SJSA1 (cell line): ENCODE measurements at places on chromosomes 6 and 20.

GRCh38 chr20:58225452-58226200 is 2.8 kb downstream of the ANKRD60 start:
- DNase-seq, result no peak

GRCh38 chr20:46046588-46047310 is 17.7 kb downstream of the SLC12A5 start:
- DNase-seq, result no peak

DNA sequence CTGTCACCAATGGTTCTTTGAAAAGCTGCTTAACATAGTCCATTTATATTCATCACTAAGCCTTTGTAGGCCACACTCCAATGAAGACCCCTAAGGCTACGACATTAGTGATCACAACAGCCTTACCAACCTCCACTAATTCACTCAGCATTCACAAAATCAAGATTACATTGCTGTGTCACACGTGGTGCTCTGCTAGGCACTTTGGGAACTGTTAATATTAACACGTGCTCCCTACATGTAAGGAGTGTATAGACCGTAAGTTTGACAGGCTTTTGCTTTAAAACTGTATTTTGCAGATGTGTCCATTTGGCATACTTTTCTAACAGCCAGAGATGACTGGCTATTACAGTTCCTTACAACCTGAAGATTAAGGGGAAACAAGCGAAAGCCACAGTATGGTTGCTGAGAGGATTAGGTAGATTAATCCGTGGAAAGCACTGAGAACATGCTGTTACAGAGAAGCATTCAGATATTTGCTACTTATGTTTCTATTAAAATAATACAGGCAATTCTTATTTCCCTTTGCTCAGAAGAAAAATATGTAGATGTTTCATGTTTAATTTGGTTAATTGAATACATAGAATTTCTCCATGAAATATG is 69.7 kb downstream of the SAMD3 start:
- no peak for DNase-seq

DNA sequence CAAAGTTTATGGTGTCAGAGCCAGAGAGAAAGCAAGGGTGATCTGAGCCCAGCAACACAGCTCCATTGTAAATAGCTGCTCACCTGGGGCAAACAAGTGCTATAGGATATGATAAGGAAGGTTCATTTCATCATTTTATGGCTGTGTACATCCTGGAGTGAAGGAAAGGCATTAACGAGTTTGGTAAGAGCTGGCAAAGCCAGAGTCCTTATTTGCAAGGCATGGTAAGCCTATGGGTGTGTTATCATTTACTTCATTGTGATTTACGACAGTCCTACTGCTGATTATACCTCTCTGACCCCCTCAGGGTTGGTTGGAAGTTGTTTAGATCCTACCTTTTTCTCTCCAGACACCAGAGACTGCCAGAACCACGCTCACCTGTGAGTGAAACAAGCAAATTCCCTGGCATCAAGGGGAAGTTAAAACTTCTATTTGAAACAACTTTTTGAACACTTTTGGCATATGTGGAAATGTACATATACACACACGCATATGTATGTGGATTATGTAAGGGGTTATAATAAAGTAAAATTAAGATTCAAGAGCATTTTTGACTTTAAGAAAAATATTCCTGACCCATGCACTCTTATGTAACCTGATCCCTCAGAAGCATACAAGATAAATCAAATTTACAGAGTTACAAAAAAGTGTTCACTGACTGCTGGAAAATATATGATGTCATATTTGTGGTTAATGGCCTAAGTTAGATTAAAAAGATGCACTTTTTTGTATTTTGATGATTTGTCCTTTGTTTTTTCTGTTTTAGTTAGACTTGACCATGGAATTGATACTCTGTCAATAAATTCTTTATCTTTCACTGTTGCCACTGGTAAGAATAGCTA is 40.4 kb upstream of the EDN1 start:
- DNase-seq, result no peak

GRCh38 chr6:88641178-88641903 is 322.1 kb downstream of the RNGTT start:
- DNase-seq, result no peak

- no peak for DNase-seq
These were observed 365.3 kb upstream of the SULF2 start for GRCh38 chr20:48150568-48150967.

GRCh38 chr6:155207223-155207622 is 56.6 kb upstream of the CLDN20 start:
- DNase-seq, result no peak

DNA sequence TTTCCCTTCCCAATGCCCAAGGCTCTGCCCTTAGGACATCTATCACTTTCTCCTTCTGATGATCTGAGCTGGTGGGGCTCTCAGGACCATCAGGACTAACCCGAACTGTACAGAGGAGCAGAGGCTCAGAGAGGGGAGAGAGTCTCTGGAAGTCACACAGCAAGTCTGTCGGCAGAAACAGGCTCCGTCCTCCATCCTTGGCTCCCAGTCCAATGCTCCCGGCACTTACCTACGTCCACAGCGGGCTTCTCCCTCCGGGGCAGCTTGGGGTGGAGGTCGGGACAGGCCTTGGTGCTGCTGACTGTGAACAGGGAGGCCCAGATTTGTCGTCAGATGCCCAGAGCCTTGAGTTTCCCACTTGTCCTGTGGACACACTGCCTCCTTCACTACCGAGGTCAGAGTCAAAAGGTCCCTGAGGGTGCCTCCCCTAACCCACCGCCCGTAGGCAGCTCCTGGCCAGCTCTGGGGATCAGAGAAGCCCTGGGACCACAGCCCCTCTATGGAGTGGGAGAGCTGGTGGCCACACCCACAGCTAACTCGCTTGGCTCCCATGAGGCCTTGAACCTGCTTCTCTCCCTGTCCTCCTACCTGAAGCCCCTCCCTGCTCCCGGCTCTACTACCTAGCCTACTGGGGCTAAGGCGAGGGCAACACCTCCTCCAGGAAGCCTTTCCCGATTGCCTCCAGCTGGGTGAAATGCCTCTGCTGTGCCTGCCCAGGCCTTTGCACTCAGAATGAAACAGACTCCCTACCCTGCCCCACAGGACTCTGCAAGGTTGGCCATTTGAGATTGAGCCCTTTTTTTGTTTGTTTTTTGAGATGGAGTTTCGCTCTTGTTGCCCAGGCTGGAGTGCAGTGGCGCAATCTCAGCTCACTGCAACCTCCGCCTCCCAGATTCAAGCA is 22.6 kb downstream of the VSTM2L start:
- no peak for DNase-seq

- DNase-seq, result no peak
These were observed 77.6 kb downstream of the TPBG start for GRCh38 chr6:82441047-82441855.

DNA sequence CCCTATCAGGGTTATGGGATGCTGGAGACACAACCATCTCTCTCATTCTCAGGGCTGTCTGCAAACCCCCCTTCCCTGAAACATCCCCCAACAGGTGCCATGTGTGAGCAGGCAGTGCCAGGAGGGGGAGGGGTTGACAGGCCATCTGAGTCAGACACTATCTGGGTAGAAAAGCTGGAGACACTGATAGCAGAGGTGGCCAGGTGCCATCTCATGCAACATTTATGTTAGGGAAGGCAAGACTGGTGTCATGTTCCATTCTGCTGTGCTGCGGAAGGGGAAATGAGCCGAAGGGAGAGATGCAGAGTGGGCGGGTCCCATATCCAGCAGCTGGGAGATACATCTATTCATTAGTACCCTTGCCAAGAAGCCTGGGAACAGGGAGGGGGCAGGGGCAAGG is 3.5 kb downstream of the LHFPL5 start:
- DNase-seq, result no peak

DNA sequence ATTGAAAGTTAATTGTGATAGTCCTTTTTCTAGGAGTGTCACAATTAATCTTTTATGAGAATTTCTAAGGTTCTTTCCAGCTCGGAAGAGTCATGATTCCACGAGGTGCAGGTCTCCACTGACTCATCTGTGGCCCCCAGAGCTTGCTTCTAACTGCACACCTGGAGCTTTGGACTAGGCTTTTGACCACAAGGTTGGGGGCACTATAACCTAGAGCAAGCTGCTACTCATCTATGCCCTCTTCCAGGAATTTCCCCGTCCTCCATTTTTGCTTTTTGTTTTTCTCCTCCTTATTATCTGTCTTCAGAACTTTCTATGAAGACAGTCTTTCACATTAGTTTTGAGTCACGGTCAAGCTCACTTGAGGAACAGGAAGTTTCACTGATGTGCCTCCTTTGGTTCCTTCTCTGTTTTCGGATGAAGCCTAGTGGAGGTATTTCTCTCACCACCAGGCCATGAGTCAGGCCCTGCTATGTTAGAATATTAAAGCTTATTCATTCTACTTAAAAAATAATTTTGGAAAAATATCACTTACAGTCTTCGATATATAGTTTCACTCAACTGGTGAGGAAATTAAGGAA is 119.2 kb upstream of the INSM1 start:
- no peak for DNase-seq

- DNase-seq, result no peak
These were observed 61.2 kb downstream of the ZFP64 start for GRCh38 chr20:52130406-52130805.

DNA sequence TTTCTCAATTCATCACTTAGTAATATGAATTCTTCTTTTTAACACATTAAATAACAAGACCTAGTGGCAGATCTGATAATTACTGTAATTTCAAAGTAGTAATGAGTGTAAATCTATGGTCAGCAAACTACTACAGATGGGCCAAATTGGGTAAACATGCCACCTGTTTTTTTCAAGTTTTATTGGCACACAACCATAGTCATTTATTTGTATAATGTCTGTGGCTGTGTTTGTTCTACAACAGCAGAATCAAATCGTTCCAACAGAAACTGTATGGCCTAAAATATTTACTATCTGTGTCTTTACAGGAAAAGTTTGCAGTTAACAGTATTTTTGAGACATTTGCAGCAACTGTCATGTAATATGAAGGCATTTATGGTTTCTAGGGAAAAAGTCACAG is 86.1 kb upstream of the EYA2 start:
- DNase-seq, result no peak

- peak; percentile 94 for DNase-seq
These were observed 29.4 kb downstream of the TRAF3IP2 start for GRCh38 chr6:111576291-111576690.

DNA sequence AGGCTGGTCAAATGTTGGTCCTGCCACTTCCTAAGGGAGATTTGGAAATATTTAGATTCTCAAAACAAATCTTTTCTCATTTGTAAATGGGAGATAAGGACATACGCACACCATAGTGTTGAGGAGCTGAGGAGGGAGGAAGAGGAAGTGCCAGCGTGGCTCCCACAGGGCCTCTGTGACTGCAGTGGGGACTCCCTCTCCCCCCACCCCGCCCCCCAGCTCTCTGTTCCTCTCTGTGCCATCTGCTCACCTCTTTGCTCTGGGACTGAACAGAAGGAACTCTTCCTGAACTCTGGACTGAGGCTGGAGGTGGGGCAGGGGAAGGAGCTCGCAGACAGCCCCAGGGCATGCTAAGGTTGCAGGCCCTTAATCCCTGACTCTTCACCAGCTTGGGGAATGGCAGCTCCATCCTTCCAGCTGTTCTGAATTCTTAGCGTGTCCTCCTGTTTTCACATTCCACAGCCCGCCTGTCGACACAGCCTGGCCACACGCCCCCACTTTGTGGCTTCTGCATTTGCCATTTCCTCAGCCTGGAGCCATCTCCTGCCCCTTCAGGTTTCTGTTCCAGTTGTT is 11.4 kb downstream of the DDX27 start:
- no peak for DNase-seq
